CD4-positive, alpha-beta T cell (primary cell): ENCODE measurements at places on chromosomes 3 and 15.

GRCh38 chr3:118945834-118946233, 88.8 kb downstream of the IGSF11 start:
- no peak for DNase-seq

GRCh38 chr3:169781209-169781855, 8.1 kb downstream of the MYNN start:
- no peak for DNase-seq

DNA sequence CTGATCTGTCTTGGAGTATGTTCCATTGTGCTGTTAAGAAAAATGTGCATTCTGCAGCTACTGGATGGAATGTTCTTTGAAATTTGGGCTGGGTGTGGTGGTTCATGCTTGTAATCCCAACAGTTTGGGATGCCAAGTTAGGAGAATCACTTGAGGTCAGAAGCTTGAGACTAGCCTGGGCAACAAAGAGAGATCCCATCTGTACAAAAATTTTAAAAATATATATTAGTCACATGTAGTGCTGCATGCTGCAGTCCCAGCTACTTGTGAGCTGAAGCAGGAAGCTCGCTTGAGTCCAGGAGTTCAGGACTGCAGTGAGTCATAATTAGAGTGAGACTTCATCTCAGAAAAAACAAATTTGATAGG, 62.8 kb upstream of the PLSCR4 start:
- DNase-seq: no peak

DNA sequence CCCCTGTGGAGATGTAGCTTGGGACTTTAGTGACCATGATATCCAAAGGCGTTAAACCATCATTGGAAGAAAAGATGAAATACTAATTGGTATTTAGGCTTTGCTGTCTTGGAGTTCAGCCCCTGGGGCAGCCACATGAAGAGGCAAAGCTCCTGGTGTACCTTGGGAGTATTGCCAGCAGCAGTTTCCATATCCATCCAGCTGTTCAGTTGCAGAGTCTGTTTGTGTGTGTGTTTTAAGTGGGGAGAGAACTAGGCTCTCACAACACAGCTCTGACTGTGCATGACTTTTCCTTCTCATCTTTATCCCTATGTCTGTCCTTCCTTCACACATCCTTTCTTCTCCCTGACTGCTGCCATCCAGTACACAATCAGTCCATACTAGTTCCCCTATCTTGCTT, 98.9 kb downstream of the CDIN1 start:
- DNase-seq: no peak

DNA sequence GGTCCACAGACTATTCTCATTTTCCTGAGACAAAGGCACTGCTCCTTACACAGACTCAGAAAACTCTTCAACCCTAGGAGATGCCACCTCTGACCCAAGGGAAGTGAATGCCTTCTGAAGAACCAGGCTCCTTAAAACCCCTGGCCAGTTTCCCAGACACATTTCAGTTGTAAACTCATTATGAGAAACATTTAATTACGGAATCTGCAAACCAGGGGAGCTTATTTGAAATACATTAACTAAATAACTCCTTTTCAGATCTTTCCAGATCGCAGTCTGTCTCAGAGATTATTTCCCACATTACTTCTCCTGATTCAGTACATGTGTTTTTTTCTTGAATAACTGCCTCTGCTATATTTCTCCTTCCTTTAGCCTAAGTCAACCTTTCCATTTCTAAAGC, 17.6 kb downstream of the MYO5A start:
- no peak for DNase-seq

- DNase-seq: no peak
These were observed 16.6 kb upstream of the SEMA3F start for GRCh38 chr3:50138266-50139200.

DNA sequence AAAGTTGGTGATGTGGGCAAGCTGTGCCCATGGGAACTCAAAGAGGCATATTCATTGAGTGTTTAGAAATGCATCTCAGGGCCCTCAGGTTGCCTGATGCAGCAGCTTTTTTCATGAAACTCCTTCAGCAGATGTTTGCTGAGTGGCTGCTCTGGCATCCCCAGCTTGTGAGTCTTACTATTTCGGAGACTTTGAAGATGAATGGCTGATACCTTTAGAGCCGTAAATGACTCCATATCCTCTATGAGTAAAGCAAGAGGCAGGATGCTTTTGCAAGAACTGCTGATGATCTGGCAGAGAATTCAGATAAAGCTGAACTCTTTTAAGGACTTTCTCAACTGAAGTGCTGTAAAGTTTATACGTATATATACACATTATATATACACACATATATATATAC, 384.3 kb downstream of the CACNA2D3 start:
- no peak for DNase-seq

DNA sequence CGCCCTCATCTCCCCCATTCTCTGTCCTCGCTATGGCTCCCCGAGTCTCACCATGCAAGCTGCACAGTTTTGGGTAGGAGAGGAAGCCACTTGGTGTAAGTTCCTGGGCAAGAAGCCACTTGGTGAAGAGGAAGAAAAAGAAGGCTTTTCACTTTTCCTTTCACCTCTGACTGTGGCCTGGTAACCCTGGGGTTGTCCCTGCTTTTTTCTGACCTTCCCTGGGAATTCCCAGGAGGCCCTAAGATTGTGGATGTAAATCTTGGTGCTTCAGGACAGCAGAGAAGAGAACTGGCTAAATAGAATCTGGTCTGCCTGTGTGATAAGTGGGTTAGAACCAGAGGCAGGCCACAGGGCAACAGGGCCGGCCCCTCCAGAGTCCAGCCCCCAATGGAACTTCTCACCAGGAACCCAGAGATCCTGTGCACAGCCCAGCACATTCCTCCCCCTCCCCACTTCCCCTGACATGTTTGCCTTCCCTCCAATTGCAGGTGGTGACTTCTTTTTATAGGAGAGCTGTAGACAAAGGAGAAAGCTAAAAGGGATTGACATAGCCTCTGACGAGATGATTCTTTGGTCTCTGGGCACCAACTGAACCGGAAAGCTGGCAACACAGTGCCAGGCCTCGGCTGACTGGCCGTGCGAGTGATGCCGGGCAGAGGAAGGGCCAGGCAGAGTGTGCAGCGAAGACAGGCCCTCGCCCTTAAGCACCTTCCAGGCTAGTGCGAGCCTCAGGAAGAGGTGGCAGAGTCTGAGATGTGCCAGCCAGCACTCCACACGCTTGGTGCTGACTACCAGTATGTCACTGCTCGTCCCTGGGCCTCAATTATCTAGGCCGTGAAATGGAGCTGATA, 19.4 kb upstream of the SKOR1 start:
- no peak for DNase-seq
